ENCODE measurements at places on chromosomes 5 and 9.

DNA sequence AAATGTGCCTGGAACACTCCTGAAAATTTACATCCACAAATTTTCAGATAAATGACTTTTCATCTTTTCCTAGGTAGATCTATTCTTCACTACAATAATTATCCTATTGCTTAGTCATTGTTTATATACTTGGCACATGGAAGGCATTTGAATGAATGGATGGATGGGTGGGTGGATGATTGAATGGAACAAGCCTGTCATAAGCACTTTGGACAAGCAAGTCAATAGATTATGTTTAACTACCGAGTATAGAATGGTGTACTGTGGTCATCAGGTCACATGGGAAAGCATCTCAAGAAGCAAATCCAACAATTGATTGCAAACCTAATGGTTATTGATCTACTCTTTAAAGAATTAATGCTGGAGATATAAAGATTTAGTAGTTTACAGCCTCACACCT lies 114.4 kb upstream of the DMRTA1 start:
- no peak for DNase-seq

DNA sequence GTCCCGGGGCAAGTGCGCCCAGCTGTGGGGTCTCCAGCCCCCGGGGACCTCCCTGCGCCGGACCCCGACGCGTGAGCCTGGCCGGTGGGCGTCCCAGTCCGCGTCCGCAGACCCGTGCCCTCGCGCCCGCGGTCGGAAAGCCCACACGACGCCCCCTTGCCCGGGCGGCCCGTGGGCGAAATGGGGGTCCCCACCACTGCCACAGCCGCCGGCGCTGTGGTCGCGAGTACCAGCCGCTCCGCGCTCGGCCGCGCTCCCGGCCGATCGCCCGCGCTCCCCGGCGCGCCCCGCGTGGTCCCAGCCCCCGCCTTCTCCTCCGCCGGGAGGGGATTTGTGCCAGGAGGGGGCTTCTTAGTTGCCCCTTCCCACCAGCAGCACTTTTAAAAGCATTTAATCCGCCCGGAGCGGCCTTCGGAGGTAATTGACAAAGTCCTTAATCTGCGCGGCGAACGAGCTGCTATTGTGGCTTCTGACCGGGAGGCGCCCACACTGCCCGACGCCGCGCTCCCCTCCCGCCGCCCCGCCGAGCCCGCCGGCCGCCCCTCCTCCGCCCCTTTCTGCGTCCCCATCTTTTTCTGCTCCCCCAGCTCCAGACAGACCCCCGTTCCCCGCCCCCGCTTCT lies 469 bp upstream of the FIBCD1 start:
- no peak for DNase-seq

- DNase-seq: no peak
Measured at GRCh38 chr9:136156209-136157120, 37.8 kb upstream of the TMEM250 start.

DNA sequence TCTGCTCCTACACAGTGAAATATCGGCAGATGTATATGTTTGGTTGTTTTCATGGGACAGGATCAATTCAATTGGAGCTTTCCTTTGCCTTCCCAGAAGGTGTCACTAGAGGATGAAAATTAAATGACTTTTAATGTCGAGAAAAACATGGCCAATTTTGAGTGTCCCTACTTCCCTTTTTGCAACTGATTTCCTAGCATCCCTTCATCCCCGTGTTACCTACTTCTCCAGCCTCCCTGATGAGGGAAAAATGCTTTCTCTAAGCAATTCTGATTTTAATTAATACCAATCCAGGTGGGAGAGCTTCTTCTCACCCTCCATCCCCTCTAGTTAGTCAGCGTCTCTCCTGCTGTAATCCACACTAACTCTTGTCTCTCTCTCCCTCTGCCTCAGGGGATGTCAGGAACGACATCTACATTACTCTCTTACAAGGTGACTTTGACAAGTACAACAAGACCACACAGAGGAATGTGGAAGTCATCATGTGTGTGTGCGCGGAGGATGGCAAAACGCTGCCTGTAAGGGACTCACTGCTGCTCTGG lies 64.9 kb downstream of the DOCK2 start:
- no peak for DNase-seq

Measured in activated T-cell treated with anti-CD3 and anti-CD28 coated beads for 4 hours (primary cell).